ACHN (cell line): ENCODE measurements at places on chromosomes 2 and 18.
A peak's percentile ranks its signal among the peaks of the same experiment; 100 is the strongest.

DNA sequence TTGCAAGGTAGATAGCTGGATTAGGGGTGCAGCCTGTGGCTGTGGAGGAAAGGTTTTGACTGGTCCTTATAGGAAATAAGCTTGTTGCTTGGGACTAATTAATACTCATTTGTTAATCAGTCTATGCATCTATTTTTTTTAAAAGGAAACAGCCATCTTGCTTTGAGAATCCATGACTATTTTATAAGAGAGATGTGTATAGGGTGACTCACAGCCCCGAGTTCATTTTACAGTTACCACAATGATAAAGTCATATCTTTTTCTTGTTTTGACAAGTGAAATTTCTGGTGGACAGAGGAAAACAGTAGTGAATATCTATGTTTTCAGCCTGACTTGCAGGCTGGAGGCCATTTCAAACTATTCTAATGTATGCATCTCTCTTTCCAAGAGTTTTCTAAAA is 193.5 kb upstream of the CCDC68 start:
- no peak for DNase-seq

DNA sequence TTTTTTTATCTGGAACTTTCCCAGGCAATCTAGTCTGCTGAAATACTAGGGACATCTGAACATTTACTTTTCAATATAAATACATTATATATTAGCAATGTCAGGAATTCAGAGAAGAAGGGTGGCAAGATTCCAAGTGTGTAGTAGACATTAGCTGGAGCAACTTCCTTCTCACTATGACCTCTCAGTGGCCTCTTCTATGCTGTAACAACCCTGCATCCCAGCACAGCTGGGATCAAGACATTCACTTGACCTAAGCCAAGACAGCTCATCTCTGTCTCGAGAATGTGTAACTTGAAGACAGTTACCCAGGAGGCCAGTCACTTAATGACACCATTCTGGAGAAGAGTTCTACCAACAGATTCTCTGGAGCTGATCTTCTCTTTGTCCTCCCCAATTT is 61.7 kb upstream of the RALBP1 start:
- peak; percentile 92 for DNase-seq

GRCh38 chr2:85380048-85380447 is 25.5 kb downstream of the ELMOD3 start:
- DNase-seq = no peak

DNA sequence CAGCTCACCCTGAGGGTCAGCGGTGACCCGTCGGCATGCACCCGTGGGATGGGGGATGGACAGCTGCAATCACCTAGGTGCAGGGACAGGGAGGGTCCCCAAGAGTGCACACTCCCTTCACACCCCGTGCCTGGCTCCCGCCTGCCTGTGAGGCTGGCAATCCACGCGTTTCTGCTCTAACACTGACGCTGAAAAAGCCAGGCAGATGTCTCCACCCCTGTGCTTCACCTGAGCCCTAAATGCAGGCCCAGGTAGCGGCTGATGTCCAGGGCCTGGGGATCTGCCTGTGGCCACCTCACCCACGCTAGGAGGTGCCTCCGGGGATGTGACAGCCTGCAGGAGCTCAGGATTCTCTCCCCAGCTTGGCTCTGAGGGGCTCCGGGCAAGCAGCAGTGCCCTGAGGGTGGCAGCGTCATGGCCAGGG is 212.0 kb upstream of the SALL3 start:
- DNase-seq = no peak

GRCh38 chr2:101267671-101268656 is 15.3 kb downstream of the CNOT11 start:
- DNase-seq = peak; percentile 77

GRCh38 chr18:79528846-79529245 is 133.1 kb downstream of the NFATC1 start:
- DNase-seq = peak; percentile 61

GRCh38 chr2:210917465-210917864 is 361.1 kb downstream of the CPS1 start:
- no peak for DNase-seq

GRCh38 chr2:81084101-81084500 is 779.5 kb upstream of the LRRTM1 start:
- peak; percentile 31 for DNase-seq

- no peak for DNase-seq
These were observed 102.1 kb downstream of the PXDN start for GRCh38 chr2:1642066-1642861.

- DNase-seq = no peak
These were observed 2.7 kb downstream of the CDCA7 start for GRCh38 chr2:173357346-173357745.

DNA sequence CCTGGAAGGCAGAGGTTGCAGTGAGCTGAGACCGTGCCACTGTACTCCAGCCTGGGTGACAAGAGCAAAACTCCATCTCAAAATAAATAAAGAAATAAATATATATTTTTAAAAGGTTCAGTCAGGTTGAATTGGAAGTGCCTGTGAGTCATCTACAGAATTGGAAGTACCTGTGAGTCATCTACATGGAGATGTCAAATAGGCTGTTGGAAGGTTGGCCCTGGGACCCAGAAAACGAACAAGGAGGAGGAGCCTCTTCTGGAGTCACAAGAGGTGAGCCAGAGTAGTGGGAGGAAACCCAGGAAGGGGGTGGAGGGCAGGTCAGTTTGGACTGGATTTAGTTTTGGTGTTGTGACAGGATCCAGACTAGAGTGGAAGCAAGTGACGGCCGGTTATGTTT is 15.2 kb upstream of the SCYGR1 start:
- DNase-seq = no peak

DNA sequence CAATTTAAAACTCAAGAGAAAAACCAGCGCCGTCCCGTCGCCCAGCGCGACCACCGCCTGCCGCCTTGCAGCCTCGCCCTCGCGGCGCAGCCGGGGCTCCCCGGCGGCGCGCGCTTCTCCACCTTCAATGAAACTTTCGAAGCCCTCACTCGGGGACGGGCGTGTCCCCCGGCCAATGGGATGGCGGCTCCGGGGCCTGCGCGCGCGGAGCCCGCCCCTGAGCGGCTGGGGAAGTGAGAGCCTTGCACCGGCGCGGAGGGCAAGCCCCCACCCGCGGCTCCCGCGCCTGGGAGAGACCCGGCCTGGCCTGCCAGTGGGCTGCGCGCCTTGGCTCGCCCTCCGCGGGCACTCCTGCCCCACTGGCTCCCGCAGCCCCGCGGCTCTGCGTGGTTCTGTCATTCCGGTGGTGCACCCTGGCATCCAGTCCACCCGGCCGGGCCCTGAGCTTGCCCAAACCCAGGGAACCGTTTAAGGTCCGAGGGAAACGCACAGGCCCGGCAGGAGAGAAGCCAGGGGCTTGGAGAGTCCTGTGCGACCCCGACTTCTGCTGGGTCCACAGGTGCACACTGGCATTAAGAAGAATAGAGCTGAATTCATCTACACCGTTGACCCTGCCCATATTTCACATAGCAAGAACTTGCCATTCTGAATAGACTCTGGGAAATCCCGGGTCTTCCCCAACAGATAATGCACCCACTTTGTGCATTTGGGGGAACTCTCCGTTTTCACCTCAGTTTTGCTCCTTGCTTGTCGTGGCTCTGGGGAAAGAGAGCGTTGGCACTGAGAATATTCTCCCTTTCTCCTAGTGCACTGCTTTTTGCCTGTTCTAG is at the start of gene PIEZO2:
PIEZO2 (minus strand) TSS at position 129 of the 830 bp plus-strand sequence. CDS start 981 bp downstream, outside the sequence.
- no peak for DNase-seq

GRCh38 chr2:98445177-98445682 is 572 bp downstream of the INPP4A start:
- peak; percentile 33 for DNase-seq

DNA sequence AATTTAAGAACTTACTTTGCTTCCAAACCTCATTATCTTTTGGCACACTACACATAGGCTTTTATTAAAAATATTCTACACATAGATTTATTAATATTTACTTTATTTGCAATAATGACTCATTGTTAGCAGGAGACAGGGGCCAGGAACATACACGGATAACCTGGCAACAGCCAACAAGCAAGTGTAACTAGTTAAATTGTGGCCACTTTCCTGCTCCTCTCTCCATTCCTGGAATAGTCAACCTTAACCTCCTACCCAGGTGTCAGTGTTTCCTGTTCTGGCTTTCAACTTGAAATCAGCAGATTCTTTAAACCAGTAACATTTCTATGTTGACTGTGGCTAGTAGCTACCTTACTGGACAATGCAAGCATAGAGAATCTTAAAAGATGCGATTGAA is 26.5 kb downstream of the ACVR1 start:
- DNase-seq = no peak

DNA sequence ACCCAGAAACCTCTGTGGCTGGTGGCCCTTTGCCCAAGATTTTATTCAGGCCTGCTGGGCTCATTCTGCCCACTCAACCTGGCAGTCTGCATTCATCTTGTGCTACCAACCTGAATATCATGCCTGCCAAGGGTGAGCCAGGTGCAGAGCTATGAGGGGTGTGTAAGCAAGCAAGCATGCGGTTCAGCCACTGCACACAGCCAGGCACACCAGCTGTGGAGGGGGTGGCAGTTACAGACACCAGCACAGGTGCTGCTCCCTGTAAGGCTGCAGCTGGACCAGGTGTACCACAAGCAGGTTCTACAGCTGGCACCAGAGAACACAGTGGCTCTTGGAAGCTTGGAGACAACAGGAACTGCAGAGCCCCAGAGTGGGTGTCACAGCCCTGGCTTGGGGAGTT is 633.2 kb downstream of the FBXO15 start:
- no peak for DNase-seq

- DNase-seq = no peak
These were observed 6.1 kb downstream of the ECEL1 start for GRCh38 chr2:232481322-232482140.

DNA sequence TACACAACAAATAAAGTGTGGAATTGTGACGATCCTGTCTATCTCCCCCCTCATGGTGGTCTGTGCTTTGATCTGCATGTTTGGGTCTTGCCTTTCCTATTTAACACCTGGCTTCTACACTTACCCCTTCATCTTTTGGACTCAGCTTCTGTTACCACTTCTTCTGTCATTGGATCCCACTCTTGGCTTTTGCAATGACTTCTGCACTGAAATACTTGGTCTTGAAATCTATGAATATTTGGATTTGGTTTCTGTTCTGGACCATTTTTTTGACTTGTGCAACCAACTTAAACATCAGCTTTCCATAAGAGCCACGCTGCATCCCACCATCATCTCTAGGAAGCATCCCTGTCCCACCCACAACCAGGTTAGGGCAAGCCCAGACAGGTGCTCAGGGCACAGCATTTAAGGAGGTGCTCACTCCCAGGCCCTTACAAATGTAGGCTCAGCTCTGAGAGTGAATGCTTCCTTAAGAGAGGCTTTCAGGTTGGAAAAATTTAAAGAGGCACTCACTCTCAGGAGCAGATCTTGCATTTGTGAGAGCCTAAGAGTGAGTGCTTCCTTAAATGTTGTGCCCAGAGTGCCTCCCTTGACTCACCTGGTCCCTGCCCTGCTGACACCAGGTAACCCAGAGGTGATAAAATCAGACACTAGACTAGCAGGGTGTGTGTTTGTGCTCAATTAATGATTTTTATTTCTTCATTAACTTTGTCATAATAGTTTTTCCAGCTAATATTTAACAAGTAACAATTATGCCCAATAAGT is 124.5 kb upstream of the SH3BP4 start:
- DNase-seq = no peak

GRCh38 chr2:47506436-47506835 is 103.5 kb downstream of the MSH2 start:
- DNase-seq = no peak

DNA sequence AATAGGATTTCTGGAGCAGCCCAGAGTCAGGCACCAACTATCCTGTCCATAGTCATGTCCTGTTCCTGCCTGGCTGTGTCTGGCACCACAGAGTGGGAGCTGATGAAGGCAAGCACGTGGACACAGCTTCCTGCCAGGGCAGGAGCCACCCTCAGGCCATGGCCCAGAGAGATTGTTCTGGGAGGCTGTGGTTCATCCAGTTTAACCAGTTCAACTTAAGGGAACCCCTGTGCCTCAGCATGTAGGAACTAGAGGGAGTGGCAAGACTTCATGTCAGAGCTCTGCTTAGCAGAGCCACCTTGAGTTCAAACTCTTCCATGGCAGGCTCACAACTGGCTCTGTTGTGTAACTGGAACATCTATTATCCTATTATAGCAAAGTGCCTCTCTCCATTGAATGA is 73.2 kb upstream of the NCKAP5 start:
- peak; percentile 13 for DNase-seq

DNA sequence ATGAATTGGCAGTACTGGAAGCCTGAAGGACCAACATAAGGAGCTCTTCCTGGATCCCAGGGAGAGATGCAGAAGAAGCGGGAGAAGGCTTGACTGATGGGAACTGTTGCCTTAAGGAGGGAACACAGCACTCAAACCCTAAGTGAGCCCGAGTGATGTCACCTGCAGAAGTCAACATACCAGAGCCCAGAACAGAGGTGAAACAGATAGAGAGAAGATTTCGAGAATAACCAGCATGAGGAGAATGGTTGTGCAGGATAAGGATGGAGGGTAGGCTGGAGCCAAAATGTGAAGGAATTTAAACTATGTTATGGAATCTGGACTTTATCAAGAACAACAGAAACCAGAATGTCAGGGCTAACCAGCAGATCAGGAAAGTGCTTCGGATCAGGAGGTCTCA is 463.1 kb upstream of the DDX18 start:
- no peak for DNase-seq

GRCh38 chr2:54432251-54433015 is 23.7 kb upstream of the SPTBN1 start:
- DNase-seq = no peak

GRCh38 chr2:100910111-100910510 is 90.2 kb downstream of the NPAS2 start:
- DNase-seq = no peak

DNA sequence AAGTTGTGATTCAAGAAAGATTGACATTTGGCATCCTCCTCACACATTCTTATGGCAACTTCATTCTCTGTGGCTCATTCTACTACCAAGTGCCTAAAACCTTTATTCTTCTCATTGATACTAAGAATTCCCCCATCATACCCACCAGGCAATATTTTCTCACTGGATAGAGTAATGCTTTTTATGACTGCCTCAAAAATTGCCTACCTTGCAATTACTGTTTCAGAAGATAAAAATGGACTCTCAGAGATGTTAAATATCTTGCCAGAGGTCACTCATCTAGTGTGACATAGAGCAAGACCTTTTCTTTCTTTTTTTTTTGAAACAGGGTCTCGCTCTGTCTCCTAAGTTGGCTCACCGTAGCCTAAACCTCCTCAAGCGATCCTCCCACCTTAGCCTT is 192.8 kb upstream of the KYNU start:
- no peak for DNase-seq

- DNase-seq = no peak
These were observed 8.8 kb downstream of the TEKT4 start for GRCh38 chr2:94879982-94880377.
